IPS DF 19.7 (cell line): ENCODE measurements at places on chromosomes 4 and X.

GRCh38 chrX:100512471-100512870 lies 72.3 kb upstream of the TNMD start:
- no peak for DNase-seq

DNA sequence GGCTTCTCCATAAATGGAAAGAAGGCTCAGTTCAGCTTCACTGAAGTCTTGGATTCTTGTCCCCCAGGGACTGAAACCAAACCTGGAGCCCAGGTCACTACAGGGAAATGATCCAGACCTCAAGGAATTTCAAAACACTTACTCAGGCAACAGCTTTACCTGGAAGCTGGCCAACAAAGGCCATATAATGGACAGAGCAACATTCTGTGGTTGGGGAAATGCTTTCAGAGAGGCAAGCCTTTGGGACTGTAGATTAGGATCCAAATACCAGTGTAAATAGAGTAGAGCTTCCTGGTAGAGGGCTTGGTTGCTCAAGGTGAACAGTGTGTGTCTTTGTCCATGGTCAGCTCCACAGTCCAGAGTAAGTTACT lies 57.0 kb upstream of the PROM1 start:
- no peak for DNase-seq

GRCh38 chr4:48831532-48832030 lies 693 bp downstream of the OCIAD1 start:
- DNase-seq: no peak

DNA sequence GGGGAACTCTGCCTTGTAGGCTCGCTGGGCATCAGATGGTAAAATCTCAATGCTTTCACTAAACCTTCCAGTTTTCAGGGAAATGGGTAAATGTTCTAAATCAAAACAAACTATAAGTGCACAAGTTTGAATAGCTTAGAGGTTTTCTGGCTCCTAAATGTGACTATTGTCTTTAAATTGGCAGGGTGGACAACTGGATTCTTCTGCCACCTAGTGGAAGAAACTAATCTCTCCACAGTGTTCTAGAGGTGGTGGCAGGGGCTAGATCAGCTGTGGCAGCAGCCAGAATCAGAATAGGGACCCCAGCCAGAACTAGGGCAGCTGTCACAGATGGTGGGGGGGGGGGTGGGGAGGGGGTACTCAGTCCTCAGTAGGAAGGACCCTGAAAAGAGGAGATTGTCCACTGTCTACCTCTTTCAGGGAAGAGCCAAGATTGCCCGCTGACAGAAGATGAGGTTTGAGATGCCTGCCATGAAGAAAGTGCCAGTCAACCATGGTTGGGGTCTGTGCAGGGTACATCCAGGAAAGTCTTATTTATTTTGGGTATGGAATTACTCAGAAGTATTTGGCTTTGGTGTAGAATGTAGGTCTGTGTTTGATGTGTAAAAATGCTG lies 201.4 kb downstream of the CCNG2 start:
- DNase-seq: no peak

- no peak for DNase-seq
Observed at GRCh38 chr4:14364953-14365536, 637.2 kb upstream of the CPEB2 start.

DNA sequence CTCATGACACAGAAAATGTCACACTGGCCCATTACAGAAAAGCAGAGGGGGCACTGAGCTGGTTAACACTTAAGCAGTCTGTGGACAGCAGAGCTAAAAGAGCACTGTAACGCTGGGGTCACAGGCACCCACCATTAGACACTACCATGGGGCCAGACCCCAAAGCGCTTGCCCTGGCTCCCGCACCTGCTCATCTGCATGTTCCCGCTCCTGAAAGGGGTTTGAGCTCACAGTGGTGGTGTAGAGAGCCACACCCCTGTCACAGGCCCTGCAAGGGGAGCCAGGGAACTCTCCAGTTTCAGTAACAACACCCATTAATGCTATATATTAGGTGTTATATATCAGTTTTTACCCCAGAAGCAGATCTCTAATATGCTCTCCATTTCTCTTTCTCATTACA lies 187.0 kb downstream of the ANKRD50 start:
- DNase-seq: no peak

DNA sequence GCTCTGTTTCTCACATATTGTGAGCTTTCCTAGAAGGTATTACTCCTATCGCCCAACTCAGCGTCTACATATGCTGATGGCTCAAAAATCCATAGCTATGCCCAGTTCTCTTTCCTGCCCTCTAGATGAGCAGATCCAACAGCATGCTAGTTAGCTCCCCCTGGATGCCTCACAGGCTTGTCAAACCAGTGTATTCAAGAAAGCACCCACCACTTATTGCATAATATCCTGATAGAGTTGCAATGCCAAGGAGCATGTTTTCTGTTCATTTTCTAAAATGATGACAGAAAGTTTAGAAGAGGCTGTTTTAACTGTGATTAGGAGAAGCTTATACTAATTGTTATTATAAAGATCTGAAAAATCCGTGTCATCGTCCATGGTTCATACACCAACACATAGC lies 1.9 kb upstream of the PACRGL start:
- no peak for DNase-seq
